Stimulated activated CD4-positive, alpha-beta T cell treated with anti-CD3 and anti-CD28 coated beads, TNF-alpha, amount 100 ng/mL, for 1 hour (primary cell): ENCODE measurements at places on chromosomes 13 and 19.

DNA sequence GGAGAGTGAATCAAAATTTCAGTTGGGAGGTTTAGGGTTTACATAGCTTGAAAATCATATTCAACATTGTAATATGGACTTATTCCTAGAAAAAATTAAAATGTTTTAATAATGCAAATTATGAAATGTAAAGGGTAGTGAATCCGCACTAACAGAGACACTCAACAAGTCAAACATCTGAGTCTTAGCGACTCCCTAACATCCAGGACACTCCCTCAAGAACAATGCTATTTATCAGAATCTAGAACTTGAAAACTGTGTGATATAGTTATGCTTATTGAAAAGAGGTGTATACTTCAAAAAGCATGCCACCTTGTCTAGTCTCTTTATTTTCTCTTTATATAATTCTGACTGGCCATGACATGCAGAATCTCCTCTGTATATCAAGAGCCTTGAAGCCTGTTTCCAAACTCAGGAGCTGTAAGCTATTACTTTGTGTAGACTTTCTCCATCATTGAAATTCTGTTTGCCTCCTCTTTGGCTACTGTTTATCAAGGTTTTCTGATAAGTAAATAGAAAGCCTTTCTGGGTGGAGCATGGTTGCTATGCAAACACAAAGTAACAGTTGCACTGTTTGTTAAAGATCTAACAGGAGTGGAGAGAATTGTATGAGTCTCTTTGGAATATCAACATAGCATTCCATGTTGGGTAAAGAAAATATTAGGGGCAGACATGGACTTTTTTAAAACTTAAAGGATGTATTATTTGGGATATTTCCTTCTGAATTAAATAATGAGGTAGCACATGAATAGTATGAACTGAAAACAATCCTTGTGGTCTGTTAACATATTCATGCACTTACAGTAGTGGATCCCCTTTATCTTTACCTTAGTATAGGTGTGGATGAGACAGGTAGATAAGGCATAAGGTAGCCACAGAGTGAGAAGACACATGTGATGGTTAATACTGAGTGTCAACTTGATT is 56.4 kb upstream of the MBNL2 start:
- DNase-seq, result no peak

DNA sequence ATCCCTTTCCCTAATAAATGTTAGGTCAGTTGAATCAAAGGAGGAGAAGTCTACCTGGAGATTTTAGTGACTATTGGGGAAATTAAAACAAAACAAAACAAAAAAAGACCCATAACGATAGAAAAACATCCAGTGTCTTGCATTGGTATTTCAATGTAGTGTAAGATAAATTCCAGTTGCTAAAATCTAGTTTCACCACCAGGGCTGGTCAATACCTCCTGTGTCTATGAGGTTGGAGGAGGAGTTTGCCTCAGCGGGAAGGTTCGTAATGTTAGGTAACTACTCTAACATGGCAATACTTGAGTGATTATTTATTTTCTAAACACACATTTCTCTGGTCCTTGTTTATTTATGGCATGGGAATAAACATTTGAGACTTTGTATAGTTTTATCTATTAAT is 483.2 kb downstream of the FGF9 start:
- DNase-seq, result no peak

- DNase-seq, result no peak
Measured at GRCh38 chr13:44230071-44230470, 143.6 kb upstream of the SERP2 start.

DNA sequence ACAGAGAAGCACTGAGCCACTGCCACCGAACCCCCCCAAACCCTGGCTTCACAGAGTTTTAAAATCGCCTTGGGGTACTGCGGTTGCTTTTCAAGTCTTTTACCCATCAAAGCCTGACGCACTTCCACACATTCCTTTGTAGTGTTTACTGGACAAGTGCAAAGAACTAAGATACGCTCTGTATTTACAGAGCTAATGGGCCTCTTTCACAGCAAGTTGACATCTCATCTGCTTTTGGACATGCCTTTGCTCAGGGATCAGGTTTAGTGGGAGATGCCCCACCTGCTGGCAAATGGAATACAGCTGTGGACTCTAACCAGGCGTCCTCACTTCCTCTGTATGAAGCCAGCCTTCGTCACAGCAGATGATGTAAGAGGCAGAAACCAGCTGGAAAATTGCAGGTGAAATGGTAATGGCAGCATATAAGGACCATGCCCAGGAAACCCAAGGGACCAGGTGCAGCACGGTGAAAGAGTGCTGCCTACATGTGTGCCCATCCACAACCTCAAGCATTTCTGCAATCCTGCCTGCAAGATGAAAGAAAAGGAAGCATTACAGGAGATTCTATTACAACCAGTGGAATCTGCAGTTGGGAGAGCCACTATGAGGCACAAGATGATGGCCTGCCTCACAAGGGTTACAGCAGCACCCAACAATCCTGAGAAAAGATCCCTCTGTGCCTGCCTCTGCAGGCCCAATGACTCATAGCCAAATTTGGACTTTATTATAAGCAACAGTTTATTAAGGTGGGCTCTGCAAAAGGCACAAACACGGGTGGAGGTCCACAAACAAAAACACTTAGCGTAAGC is 34.7 kb downstream of the BRD4 start:
- no peak for DNase-seq

GRCh38 chr13:100608489-100608888 is 19.9 kb upstream of the GGACT start:
- no peak for DNase-seq

- DNase-seq, result no peak
Measured at GRCh38 chr13:27964741-27965323, 4.3 kb downstream of the CDX2 start.

GRCh38 chr19:43562698-43563241 is 12.6 kb downstream of the XRCC1 start:
- DNase-seq, result peak; percentile 55
